ENCODE measurements at places on chromosomes 1 and 21. TPM values are rescaled to one million over a fixed set of nuclear protein-coding genes. Genes with fewer than 3 reads are reported as not detected.

The ELF3 gene
- 1,089 TPM for total RNA-seq

The ACTN2 gene
- total RNA-seq, result not detected

The FCER1A gene
- total RNA-seq, result not detected

The SMIM1 gene
- total RNA-seq, result 1.8 TPM

The SH2D5 gene
- not detected for total RNA-seq

The C1orf115 gene
- 91.6 TPM for total RNA-seq

The TMCO4 gene
- 28.9 TPM for total RNA-seq

The SLC6A17 gene
- 0.09 TPM for total RNA-seq

The PYHIN1 gene
- total RNA-seq, result 1.1 TPM

The LEMD1 gene
- not detected for total RNA-seq

The MRPS15 gene
- 54.9 TPM for total RNA-seq

The LCE3E gene
- total RNA-seq, result not detected

The TSPEAR gene
- not detected for total RNA-seq

The PDPN gene
- total RNA-seq, result 4.1 TPM

The LPAR3 gene
- total RNA-seq, result 4.2 TPM

The MXRA8 gene
- 20.7 TPM for total RNA-seq

The LAD1 gene
- 172 TPM for total RNA-seq

The NR0B2 gene
- total RNA-seq, result 0.34 TPM

The RAP1A gene
- total RNA-seq, result 113 TPM

The PODN gene
- 6.2 TPM for total RNA-seq

The CCDC17 gene
- 5.6 TPM for total RNA-seq

The RSPH1 gene
- 3.3 TPM for total RNA-seq

The TMEM82 gene
- 18.6 TPM for total RNA-seq

The KCNJ10 gene
- 0.45 TPM for total RNA-seq

The OR2T5 gene
- not detected for total RNA-seq

The MAEL gene
- total RNA-seq, result not detected

The VANGL1 gene
- 17.5 TPM for total RNA-seq

The FCGR3B gene
- 0.58 TPM for total RNA-seq

The TSTD1 gene
- 120 TPM for total RNA-seq

The PEF1 gene
- 47.2 TPM for total RNA-seq

The TMEM81 gene
- 1.7 TPM for total RNA-seq

The ALG14 gene
- 9.8 TPM for total RNA-seq

The IL24 gene
- not detected for total RNA-seq

The CFHR4 gene
- not detected for total RNA-seq

The SEMA4A gene
- total RNA-seq, result 6.5 TPM

The OR10J1 gene
- total RNA-seq, result not detected

The LCE2A gene
- not detected for total RNA-seq

The PPP1R8 gene
- 27.1 TPM for total RNA-seq

The IFFO2 gene
- total RNA-seq, result 14.7 TPM
